ENCODE measurements at places on chromosomes 3 and 15. TPM values are rescaled to one million over a fixed set of nuclear protein-coding genes. Genes with fewer than 3 reads are reported as not detected.

Gene AHSG
- total RNA-seq = 0.28 TPM

Gene ZBED2
- 21.3 TPM for total RNA-seq

Gene RLBP1
- total RNA-seq = not detected

Gene NECTIN3
- 5.0 TPM for total RNA-seq

Gene IL17RD
- 6.1 TPM for total RNA-seq

Gene PLSCR5
- not detected for total RNA-seq

Gene REC114
- total RNA-seq = not detected

Gene TRA2B
- 118 TPM for total RNA-seq

Gene MAGI1
- total RNA-seq = 4.3 TPM

Gene MAGEF1
- 29.7 TPM for total RNA-seq

Gene LRRC3B
- total RNA-seq = not detected

Gene KLHL40
- total RNA-seq = not detected

Gene CPLX3
- not detected for total RNA-seq

Gene GALNT15
- 0.42 TPM for total RNA-seq

Gene TUSC7
- not detected for total RNA-seq

Gene EHHADH
- total RNA-seq = 6.1 TPM

Gene CTXN2
- total RNA-seq = not detected

Gene SEC22A
- total RNA-seq = 34.8 TPM

Gene CLRN1
- total RNA-seq = not detected

Gene CPB1
- not detected for total RNA-seq

Gene TERB2
- not detected for total RNA-seq

Gene EPHB1
- not detected for total RNA-seq

Gene ASB14
- total RNA-seq = not detected

Gene P4HTM
- 15.2 TPM for total RNA-seq

Gene HYAL2
- 102 TPM for total RNA-seq

Gene PAQR9
- total RNA-seq = not detected

Gene PPM1L
- 9.1 TPM for total RNA-seq

Gene HMG20A
- total RNA-seq = 27.7 TPM

Gene KLHL6
- 0.07 TPM for total RNA-seq
